ENCODE measurements at places on chromosomes 16 and 17.

DNA sequence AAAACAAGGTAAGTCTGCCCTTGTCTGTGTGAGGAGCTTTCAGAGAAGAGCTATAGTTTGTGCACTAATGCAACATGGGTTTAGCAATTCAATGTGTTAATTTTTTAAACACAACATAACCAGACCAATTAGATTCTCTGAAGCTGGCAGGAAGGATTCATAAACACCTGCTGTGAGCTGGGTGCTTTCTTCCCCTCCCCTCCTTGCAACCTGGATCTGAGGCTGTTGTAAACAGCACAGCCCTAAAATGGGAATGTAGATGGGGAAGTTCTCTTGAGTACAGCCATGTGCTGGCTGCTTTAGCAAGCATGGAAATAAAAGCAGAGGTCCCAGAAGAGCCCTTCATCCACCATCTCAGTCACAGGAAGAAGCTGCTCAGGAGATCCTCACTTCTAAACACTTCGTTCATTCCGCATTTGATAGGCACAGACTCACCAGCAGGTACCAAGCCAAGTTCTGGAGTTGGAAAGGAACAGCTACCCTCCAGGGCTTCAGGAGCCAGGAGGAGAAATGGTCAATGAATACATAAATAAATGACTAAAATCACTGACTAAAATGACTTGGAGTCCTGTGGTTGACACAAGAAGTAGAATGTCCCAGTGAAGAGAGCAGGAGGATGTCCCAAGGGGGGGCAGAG lies 21.7 kb downstream of the AXIN2 start:
- no peak for DNase-seq

DNA sequence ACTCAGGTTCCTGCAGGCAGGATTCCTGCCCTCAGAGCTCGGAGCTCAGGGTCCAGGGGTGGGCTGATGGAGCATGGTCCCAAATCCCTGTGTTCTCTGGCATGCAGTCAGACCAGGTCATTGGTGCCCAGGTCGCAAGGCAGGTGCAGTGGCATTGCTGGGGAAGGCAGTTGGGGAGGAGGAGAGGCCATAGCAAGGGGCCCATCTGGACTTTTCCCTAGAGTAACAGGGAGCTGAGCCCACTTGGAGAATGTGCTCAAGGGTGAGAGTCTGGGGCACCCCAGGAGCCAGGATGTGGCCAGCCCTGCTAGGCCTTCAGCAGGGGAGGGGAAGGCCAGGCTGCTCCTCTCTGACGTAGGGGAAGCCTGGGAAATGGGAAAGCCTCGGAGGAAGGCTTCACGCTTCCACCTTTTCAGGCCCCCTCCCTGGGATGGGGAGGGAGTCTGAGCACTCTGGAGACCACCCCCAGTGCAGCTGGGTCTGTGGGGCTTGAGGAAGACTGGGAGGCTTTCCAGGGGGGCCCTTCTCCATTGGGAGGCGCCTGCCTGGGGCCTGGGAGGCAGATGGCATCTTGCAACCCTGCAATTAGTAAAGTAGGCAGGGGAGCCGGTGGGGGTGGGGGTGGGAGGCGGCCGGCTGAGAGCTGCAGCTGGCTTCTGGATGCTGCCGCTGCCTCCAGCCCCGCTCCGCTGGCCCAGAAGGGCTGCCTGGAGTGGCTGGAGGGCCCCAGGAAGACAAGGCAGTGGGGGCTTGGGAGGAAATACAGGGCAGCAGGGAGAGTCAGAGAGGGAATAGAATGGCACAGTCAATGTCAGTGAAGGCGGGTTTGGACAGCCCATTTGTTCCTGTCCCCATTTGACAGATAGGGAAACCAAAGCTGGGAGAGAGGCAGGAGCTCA lies 21.1 kb upstream of the DOK4 start:
- DNase-seq: no peak

DNA sequence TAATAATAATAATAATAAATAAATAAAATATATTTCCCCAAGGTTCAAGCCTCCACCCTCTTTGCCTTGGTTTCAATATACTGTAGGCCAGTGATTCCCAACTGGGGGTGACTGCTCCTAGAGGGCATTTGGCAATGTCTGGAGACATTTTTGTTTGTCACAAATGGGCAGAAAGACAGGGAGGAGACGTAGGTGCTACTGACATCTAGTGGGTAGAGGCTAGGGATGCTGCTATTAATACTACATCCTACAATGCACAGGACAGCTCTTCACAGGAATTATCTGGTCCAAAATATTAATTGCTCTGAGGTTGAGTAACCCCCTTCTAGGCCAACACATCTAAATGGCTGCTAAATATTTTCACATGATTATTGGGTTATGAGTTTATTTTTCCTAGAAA lies 12.8 kb upstream of the PRR14 start:
- no peak for DNase-seq

DNA sequence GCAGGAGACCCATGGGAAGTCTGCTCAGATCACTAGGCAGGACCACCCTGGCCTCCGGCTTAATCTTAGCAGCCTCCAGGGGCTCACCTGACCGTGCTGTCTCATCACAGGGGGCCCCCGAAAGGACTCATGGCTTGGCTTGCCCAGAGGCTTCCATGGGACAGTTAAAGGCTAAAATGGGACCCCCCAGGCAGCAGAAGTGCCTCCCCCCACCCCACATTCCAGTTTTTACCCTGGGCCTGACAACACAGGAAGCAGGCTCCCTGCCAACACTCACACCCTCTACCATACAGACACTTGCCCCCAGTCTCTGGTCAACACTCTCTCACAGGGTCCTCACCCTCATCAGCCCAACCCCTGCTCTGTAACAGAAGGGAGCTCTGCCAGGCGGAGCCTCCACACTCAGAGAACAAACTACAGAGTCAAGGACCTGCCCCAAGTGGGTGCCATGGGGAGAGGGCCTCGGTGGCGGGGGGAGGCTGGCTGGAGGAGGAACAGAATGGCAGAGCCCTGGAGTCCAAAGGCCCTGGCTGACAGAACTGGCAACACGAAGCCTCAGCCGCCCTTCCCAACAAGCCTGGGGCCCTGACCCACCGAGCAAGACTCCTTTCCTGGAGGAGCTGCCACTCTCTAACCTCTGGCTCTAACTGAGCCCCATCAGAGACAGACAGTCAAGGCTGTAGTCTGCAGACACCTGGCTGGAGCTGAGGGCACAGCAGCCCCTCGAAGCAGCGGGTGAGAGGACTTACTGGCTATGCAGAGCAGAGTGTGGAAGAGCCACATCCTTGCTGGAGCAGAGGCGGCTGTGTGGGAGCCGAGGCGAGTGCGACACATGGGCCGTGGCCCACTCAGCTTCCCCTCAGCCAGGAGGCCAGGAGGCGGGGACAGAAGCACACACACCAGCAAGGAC lies at the start of gene ITGAE:
TSS of gene ITGAE (minus strand) at position 827 of the 910 bp plus-strand sequence. CDS start at position 783, 44 bp downstream.
- DNase-seq: peak; percentile 46

- DNase-seq: peak; percentile 78
Observed at GRCh38 chr17:42518046-42518754, 17.8 kb upstream of the NAGLU start.

- no peak for DNase-seq
Observed at GRCh38 chr16:82796047-82796446, 169.3 kb downstream of the CDH13 start.

DNA sequence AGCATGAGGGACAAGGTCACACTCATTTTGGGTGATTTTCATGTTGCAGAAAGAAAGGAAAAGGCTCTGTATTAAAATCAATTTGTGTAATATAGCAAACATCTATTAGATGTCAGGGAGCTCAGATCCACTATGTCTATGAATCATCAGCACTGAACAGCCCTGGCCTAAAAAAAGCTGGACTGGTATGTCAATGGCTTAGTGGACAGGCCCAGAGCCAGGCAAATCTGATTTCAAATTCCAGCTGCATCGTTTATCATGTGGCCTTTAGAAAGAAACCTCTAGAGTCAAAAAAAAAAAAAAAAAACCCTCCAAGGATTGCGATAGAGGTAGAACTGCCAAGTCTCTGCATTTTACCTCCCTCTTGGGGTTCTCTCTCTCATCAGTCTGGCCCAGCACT lies 5.4 kb downstream of the GAS7 start:
- DNase-seq: no peak

DNA sequence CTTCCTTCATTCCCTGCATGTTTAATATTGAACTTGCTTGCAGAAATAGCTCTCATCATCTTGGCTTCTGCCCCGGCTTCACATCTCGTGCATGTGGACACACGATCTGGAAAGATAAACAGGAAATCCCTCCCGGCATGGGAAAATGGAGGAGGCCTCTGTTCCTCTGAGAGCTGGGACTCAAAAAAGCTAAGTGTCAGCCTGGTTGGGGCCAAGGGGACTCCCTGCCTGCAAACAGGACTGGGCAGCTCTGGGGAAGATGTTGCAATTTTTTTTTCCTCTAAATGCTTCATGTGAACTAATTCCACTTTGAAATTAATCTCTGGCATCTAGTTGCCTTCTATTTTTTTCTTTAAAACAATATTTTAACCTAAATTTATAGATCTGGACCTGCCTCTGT lies 24.8 kb downstream of the ITPRIPL2 start:
- DNase-seq: no peak

GRCh38 chr17:74392848-74393247 lies 25.5 kb downstream of the GPR142 start:
- DNase-seq: no peak

GRCh38 chr17:13539421-13539820 lies 62.3 kb downstream of the HS3ST3A1 start:
- no peak for DNase-seq

- no peak for DNase-seq
Observed at GRCh38 chr17:9948928-9949327, 43.9 kb upstream of the RCVRN start.

DNA sequence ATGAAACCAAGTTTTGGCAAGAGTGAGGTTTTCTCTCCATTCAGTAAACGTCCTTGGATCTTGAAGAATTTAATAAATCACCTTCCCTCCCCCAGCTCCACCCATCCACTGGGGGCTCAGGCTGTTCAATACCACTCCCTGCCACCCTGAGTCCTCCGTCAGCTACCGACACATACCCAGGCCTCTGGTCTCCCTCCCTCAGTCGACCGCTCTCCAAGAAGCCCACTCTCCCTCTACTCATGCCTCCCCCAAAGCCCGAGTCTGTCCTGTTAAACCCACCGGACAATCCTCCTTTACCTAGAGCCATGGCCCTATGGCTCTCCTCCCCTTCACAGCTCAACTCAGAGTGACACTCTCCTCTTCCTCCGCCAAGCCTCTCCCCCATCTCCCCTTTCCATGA lies 19.7 kb upstream of the SLC4A1 start:
- DNase-seq: no peak

DNA sequence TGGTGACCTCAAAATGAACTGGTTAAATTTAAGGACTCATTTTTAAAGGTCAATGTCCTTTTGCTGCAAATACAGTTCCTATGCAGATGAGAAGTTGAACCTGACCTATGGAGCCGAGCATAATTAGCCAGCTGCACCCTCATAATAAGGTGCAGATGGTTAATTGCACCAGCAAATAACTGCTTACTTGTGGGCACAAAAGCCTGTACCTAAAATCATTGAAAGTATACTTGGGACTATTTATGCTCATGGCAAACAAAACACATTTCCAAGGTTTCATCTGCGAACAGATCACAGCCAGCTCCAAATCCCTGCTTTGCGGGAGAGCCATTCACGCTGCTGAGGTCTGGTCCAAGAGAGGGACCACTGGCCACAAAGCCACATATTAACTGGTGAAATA lies 13.0 kb downstream of the HYDIN start:
- DNase-seq: no peak

DNA sequence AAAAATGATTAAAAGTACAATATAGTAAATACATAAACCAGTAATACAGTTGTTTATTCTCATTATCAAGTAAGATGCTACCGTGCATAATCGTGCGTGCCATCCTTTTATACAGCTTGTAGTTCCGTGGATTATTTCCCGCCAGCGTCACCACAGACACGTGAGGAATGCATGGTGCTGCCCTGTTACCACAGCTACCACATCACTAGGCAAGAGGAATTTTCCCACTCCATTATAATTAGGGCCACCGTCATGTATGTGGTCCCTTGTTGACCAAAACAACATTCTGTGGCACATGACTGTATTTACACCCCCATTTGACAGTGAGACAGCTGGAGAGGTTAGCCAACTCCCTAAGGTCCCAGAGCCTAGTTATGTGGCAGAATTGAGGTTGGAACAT lies 30.5 kb upstream of the LGALS9 start:
- DNase-seq: no peak

GRCh38 chr16:3214904-3215600 lies 19.9 kb downstream of the ZNF200 start:
- no peak for DNase-seq
